ENCODE measurements at places on chromosomes 3 and 15. TPM values are rescaled to one million over a fixed set of nuclear protein-coding genes. Genes with fewer than 3 reads are reported as not detected.

RPP25 gene
- 3.5 TPM for total RNA-seq

IGF2BP2 gene
- total RNA-seq = 7.9 TPM

LCTL gene
- total RNA-seq = 0.23 TPM

GP9 gene
- not detected for total RNA-seq

ARL6 gene
- 9.1 TPM for total RNA-seq

CLEC3B gene
- total RNA-seq = 28.2 TPM

KLHL6 gene
- 0.55 TPM for total RNA-seq

PLA1A gene
- not detected for total RNA-seq

GP5 gene
- not detected for total RNA-seq

MCTP2 gene
- total RNA-seq = 18.7 TPM

TMEM42 gene
- total RNA-seq = 15.9 TPM

EPB42 gene
- not detected for total RNA-seq

Data from suprapubic skin (tissue), 4 donors.